ENCODE measurements at places on chromosomes 13 and 19. TPM values are rescaled to one million over a fixed set of nuclear protein-coding genes. Genes with fewer than 3 reads are reported as not detected.

USHBP1 gene
- 0.13 TPM for total RNA-seq

PODNL1 gene
- total RNA-seq, result 0.87 TPM

B3GNT3 gene
- total RNA-seq, result not detected

CCDC122 gene
- total RNA-seq, result 4.5 TPM
